ENCODE measurements at places on chromosomes 4 and X.

DNA sequence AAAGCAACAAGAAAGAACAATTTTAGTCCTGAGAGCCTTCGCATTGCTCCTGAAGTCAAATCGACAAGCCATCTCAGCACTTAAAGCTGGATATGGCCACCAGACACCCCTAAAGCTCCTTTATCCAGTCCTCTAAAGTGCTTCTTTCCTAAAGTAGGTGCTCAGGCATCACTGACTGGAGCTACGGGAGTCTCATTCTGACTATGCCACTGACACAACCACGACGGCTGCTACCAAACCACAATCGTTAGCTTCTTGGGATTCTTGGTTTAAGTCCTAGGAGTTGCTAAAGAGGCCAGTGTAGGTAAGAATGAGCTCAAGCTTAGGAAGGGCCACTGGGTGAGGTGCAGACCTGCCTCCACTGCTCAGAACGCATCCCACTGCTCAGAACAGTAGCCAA lies 1.0 kb downstream of the SLC10A6 start:
- DNase-seq = no peak

DNA sequence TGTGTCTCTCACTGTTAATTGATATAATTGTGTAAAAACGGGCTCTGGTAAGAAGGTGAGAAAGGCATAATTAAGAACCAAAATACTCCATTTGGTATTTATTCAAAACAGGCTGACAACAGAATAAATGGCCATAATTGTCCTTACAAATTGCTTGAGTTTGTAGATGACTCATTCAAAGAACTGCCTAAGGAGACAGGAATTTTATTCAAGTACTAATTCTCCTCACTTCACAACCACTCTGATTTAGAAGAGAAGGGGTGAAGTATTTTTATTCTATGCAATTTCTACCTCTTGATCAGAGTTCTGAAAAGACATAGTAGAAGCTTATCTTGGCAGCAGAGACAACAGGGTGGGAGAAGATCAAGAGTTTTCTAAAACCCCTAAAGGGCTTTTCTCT lies 43.1 kb downstream of the ATP11C start:
- no peak for DNase-seq

DNA sequence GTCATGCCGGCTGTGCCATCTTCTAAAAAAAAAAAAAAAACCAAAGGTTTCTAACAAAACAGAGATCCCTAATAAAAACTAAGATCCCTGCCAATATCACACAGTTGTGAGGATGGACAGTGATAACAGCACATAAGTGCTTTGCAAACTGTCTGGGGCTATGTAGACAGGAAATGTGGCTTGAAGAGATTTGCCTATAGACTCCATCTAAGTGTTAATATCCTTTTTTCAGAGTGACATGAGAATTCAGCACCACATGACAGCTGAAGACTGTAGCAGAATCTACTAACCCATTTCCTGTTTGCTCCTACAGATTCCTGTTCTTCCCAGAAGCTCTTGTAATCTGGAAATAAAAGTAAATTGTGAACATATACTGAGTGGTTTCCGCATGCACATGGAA lies 215.4 kb downstream of the KDR start:
- DNase-seq = no peak

DNA sequence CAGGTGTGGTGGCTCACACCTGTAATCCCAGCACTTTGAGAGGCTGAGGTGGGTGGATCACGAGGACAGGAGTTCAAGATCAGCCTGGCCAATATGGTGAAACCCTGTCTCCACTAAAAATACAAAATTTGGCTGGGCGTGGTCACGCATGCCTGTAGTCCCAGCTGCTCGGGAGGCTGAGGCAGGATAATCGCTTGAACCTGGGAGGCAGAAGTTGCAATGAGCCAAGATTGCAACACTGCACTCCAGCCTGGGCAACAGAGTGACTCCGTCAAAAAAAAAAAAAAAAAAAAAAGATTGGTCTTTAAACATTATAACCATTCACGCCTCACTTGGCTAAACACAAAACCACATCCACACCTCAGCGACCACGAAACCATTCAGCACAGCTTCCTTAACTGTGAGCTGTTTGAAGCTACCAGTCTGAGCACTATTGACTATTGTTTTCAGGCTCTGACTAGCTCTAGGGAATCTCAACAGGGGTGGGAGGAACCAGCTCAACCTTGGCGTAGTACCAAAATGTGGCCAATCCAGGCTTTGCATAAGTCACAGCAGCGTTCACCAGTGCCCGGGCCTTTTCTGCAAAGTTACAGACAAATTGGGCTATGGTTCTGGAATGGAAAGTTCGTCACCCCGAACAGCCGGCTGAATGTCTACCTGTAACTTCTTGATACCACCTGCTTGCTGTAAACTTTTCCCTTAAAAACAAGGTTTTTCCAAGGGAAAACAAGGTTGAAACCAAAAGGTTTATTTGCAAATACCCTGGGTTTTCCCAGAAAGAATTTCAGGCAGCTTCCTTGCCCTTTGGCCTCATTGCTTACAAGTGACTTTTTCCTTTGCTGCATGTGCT lies 73.6 kb upstream of the DHX15 start:
- no peak for DNase-seq

- DNase-seq = no peak
These were observed 46.5 kb upstream of the FAT4 start for GRCh38 chr4:125268068-125268755.

GRCh38 chr4:108172753-108173598 lies 4.2 kb upstream of the LEF1 start:
- no peak for DNase-seq

- no peak for DNase-seq
These were observed 39.6 kb downstream of the BEND4 start for GRCh38 chr4:42112846-42113245.

DNA sequence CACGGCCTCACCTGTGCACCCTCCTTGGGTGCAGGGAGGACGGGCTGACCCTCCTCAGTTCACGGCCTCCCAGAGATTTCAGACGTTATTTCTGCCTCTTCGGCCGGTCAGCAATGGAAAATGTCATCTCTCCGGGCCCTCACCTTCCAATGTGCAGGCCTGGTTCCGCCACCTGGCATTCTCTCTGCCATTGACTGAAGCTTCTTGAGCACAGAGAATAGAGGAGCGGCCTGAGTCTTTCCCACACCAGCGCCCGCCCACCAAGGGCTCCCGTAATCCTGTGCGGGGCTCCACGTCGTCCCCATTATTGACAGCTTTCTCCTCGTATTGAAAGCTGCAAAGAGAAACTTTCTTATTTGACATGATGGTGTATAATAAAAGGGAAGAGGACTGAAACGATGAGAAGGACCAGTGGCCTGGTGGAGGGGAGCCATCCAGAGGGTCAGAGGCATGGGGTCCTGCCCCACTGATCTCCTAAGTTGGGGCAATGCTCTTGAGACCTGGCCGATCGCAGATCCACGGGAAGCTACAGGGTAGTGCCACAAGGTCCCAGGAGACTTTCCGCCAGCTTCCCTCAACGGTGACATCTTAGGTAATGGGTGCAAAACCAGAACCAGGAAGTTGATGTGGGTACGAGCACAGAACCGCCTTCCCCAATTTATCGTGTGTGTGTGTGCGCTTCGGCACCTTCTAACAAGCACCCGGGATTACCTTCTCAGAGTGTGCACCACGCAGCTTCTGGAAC lies 20.6 kb downstream of the HTRA3 start:
- no peak for DNase-seq

- no peak for DNase-seq
These were observed 1.9 kb downstream of the STK26 start for GRCh38 chrX:132025041-132025440.

- DNase-seq = no peak
These were observed 1.6 kb downstream of the LRBA start for GRCh38 chr4:151013491-151013890.

DNA sequence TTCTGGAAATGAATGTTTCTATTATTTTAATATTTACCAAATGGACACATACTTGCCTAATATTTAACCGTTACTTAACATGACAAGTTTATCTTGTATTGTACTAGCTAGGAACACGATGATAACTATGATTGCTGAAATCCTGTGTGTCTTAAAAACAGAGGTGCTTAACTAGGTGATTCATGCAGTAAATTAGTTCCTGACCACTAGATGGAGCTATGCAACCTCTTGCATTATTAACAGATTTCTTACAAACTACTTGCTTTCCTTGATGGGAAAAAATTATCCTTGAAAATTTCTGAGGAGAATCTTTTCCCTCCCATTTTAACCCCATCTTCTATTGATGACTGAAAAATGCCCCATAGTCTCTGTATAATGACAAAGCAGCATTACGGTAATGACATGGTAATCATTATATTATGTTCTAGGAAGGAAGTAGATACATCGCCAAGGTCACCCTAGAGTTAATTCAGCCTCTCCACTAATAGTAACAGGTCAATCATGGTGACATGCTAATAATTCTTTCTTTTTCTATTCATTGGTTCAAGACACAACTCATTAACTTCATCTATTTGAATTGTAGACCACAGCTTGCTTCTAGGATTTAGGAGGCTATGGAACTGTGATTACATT lies 844.2 kb downstream of the RAPGEF2 start:
- no peak for DNase-seq

DNA sequence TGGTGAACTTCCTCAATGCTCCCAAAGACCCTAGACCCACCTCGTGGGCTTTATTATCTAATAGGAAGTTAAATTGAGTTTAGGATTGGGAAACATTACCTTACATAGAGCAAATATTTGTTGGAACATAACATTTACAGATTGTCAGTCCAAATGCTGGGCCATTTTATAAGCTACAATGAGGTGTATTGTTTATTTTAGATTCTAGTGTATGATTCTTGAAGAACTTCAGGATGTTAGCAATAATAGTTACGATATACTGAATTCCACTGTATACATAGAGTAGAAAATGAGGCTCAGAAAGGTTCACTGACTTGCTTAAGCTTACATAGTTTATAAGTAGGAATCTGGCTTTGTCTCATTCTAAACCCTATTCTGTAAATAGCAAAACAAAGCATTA lies 37.4 kb downstream of the PAQR3 start:
- no peak for DNase-seq

GRCh38 chr4:150960818-150961217 lies 54.3 kb downstream of the LRBA start:
- DNase-seq = peak; percentile 7

DNA sequence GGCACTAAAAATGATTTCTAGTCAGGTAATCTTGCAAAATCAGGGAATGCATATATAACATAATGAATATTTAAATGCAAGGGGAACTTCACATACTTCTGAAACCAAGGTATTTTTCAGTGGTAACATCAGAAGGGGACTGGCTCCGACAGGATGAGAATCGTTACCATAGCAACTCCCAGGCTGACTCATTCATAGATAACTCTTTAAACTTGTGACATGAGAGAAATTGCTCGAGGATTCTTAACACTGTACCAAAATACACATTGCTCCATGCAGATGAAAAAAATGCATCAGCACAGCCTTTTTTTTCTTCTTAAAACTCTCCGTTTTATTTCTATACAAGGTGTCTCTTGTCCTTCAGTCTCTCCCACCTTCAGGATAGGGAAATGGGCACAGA lies 114.3 kb downstream of the GABRB1 start:
- no peak for DNase-seq

- DNase-seq = no peak
These were observed 20.5 kb downstream of the COMMD8 start for GRCh38 chr4:47442980-47443379.

GRCh38 chrX:119661486-119661885 lies 31.5 kb downstream of the SEPTIN6 start:
- DNase-seq = no peak

DNA sequence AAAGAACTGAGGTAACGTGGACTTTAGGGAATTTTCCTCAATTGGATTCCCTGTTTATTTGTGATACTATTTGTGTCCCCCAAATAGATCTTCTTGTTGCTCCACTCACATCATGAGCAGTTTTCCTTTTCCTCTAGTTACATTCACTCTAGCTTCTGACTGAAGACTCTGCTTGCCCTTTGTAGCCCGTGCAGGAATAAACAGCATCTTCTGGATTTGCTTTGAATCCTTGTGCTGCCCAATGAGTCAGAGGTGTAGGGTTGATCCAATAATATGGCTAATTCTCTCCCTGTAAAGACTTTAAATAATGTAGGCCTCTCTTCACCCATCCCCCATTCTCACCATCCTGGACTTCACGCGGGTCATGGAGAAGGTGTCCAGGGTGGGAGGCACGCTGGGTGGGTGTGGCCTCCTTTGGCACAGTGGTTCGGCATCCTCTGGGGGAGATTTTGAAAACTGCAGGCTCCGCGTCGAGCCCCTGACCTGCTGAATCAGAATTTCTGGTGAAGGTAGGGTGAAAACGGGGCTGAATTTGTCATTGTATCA lies 9.0 kb downstream of the HAND2 start:
- DNase-seq = no peak

GRCh38 chr4:2591189-2591588 lies 54.7 kb downstream of the FAM193A start:
- no peak for DNase-seq

DNA sequence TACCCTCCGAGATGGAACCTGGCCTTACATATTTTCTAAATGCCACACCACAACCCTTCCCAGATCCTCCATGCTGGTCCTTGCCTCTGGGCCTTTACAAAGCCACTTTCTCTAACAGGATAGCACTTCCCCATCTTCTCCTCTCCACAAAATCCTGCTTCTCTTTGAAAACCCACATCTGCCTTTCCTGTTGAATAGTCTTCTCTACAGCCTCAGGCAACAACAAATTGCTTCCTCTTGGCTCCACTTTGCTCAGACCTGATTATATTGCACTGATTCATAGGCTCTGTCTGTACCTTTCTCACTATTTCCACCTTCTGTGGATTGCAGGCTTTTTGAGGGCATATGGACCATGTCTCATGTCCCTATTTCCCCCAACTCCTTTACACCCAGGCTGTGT lies 203.7 kb upstream of the MBNL3 start:
- DNase-seq = no peak

DNA sequence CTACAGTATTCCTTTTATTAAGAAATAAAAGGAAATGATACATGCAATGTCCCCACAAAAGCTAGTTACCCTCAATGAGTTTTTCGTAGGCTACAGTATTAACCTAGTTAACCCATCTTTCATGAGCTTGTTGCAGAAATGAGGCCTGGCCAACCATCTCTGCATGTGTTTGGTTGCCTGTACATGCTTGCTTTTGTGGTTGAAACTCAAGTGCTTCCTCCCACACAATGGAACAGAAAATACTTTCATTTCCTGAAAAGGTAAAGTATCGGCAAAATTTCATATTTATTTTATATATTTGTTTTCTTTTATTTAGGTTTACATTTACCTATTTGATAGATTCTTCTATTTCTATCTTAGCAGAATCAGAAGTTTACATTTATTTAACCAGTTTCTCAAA lies 214.6 kb upstream of the FAM241A start:
- DNase-seq = no peak

DNA sequence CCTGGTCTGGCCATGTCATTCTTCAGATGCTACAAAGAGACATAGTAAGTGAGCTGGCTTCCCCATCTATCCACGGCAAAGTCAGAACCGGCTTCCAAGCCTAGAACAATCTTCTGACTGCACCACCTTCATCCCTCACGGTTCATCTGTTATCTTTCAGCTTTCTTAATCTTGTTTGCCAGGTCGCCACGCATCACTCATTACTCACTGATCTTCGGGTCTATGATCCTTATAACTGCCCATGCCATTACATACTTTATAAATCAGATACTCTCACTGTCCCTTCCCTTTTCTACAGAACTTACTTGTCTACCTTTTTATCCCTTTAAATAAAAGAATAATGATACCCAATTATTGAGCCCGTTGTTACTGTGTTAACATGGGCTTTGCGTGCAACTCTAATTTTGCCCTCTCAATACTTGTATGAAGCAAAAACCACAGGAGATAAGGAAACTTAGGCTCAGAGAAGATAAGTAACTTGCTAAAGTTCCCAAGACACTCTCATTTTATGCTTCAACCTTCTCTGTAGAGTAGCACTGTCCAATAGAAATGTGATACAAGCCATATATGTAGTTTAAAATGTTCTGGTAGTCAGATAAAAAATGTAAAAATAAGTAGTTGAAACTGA lies 171.7 kb downstream of the AMELX start:
- no peak for DNase-seq

GRCh38 chr4:76689145-76689817 lies 208.7 kb downstream of the SOWAHB start:
- DNase-seq = no peak
